ENCODE measurements at places on chromosomes 7 and 10.

DNA sequence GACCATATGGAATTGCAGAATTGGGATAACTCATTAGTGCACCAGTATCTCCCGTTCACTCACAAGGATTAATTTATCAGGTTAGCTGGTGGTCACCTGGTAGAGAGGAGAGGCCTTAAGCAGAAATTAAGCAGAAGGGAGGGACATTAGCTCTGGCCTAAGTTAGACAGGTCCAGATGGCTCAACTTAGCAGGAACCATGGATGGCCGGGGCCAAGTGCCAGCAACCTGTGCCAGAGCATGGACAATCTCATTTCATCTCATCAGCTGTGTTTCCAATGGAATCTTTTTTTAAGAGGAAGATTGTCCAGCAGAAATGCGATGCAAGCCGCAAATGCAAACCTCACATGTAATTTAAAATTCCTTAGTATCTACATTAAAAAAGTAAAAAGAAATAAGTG lies 82.2 kb downstream of the JCAD start:
- no peak for DNase-seq

GRCh38 chr10:78609976-78610375 lies 458.8 kb upstream of the ZMIZ1 start:
- no peak for DNase-seq

- DNase-seq: no peak
Measured at GRCh38 chr7:6639032-6639431, 1.9 kb downstream of the ZNF316 start.

DNA sequence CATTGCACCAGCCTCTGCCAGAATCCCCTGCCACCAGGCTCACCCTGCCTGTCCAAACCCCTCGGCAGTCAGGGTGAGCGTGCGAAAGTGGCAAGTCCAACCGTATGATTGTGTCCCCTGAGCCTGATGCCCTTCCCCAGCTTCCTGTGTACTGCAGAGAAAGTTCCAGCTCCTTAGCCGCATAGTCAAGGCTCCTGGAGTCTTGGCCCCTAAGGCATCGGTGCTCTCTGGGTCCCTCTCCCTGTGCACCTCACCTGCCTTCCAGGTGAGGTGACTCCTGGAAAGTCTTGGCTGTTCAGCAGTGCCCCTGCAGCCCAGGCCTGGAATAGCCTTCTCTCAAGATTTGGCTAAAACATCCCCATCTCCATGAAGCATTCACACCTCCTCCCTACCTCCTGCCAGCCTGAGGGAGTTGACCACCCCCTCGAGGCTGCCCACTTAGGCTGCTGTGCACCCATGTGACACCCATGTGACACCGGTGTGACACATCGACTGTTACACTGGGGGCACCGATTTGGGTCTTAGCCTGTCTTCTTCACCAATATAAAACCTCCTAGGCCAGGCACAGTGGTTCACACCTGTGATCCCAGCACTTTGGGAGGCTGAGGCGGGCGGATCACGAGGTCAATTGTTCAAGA lies 56.1 kb upstream of the ELN start:
- no peak for DNase-seq

DNA sequence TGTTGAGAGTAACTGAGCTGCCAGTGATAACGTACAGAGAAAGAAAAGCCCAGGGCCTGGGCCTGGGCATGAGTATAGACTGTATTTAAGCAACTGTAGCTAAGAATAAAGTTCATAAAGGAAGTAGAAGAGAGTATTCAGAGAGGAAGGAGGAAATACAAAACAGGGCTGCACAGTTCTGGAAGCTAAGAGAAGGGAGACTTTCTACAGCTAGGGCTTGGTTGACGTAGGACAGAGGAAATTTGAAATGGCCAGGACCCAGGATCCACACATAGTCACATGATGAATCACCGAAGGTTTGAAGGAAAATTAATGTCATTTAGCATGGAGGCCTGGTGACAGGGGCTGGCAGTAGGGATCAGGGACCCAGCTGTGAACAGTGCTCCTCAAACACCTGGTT lies 66.7 kb downstream of the ARL4A start:
- no peak for DNase-seq

- DNase-seq: no peak
Measured at GRCh38 chr7:54546081-54546985, 4.2 kb downstream of the VSTM2A start.
